ENCODE measurements at places on chromosomes 2 and 18.
A peak's percentile ranks its signal among the peaks of the same experiment; 100 is the strongest.

DNA sequence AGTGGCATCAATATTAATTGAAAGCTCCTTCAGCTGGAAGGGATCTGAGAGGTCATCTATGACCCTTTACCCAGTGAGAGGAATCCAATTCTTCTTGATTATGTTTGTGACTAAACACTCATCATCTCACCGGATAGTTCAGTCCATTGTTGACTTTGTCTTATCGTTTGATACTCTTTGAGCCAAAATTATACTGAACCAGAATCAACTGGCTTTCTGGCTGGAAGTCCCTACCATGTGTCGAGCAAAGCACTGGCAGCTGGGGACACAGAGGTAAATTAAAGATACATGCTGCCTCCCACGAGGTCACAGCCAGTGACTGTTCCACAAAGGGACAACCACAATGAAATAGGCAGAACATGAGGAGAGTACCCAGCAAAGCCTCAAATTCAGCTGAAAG is 91.4 kb upstream of the FHL2 start:
- DNase-seq: no peak

DNA sequence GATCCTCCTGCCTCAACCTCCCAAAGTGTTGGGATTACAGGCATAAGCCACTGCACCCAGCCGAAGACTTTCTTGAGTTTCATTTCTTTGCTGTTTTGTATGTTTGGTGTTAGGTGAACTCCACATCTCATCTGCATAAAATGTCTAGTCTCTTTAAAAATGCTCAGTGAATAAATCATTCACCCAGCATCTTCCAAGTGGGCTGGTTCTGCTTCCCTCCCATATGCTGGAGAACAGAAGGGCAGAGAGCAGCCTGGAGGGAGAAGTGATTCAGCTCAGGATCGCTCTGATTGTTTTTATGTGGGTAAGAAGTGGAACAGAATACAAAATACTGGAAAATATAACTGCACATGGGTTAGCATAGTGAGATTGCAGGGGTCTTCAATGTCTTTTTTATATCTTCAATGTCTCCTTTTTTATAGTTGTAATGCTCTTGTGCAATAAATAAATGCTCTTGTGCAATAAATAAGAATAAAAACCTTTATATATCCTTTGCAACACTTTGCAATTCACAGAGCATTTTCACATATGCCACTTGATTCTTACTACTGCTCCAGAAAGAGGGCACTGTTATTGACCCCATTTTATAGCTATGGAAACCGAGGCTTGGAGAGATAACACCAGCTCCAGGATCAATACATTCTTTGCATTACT is 253.0 kb upstream of the NCKAP5 start:
- DNase-seq: no peak

DNA sequence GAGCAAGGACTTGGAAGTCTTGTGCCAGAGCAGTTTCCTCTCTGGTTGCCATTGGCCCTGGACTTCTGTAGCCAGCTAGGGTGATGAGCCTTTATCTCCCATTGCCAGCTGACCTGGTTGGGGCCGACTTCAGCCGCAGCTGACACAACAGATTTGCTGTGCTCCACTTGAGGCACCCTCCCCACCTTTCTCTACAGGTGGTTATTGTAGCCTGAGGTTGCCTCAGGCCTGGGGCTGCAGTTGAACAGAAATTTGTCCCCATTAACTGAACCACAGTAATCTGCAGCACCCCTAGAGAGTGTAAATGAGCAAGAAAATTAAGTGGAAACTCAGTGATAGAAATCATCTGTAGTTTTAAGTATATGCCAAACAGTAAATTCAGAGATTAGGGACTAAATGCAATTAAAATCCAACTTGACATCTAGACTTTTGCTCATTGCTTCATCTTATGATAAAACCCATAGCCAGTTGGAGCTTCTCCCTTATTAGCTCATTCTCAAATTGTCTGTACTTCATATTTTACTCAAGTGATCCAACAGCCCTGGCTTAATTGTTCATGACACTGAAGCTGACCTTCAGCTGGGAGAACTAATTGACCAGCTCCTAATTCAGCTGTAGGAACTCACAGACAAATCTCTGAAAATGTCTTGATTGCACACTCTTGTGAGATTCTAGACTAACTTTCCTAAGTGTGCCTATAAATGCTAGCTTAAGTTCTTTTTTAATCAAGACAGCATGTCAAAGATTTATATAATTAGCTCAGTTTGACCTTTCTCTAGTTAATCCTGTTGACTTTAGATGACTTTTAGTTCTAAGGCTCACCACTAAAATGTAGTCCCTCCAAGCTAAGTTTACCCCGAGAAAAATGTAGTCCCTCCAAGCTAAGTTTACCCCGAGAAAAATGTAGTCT is 48.9 kb downstream of the COPS8 start:
- DNase-seq: no peak

DNA sequence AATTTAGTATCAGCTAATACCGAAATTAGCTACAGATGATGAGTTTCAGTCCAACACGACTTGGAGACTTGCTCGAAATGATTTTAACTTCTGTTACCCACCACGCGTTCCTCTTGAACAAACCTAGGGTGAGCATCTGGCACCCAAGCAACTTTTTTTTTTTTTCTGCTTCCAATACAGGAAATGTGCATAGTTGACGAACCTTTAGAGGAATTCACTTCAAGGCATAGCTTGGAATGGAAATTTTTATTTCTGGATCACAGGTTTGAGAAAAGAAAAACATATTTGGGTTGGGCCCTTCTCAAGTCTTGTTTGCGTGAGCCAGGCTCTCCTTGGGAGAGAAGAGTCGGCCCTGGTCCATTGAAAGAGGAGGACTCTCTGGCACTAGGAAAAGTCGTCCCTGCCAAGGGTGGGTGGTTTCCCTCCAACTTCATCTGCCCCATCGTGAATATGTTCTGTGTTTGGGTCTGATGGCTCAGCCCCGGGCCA is 37.4 kb upstream of the RPL31 start:
- no peak for DNase-seq

DNA sequence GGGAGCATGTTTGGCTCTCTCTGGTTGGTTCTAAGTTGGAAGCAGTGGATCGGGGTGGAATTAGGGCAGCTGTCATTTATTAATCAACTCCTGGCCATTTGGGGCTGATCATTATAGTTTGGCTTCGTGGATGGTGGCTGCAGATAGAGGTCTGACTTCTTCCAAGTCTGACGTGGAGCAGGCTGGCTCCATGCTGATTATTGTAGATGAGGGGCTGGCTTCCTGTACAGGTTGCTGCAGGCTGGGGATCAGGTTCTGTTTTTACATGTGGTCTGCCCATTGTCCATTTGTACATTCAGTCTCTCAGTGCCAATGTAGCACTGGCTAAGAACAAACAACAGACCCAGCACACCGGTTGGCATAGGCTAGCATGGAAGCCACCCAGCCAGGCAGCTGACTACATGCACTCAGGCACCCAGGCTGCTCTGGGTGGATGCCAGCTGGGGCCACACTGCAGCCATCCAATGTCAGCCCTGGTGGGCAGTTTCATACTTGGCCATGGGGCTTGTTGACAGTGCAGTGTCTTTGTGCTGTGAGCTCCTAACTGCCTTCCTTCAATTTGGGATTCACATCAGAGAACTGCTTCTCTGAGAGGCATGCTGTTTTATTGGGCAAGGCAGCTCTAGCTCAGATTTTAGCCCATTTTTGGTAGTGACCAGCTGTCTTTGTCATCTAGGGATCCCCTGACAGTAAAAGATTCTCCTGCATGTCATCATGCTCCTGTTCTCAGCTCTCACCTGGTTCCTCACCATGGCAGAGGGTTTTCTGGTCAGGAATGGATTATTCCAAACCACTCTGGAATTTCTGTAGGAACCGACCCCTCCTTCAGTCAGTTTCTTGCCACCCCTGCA is 25.4 kb downstream of the NPAS2 start:
- no peak for DNase-seq

DNA sequence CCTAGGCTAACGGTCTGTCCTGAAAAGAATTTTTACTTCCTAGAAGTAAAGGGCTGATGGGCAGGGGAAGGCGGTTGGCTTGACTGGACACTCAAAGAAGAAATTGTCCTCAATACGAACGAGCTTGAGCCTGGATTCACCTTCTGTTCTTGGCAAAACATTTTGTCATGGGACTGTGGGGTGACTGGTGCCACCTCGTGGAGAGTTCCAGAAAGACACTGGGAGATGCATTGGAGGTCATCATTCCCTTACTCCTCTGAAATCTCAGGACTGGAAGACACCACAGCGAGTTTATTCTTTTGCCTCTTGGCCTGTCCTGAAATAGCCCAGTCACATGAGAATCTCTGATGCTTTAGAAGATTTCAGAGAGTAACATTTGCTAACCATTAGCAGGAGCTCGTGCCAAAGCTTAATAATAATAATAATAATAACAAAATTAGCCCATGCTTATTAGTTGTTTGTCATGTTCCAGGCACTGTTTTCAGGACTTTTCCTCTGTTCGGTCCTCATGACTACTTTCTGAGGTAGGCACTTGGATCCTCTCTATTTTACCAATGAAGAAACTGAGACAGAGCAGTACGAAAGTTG is 44.5 kb downstream of the TMEM182 start:
- DNase-seq: peak; percentile 49

- no peak for DNase-seq
Observed at GRCh38 chr2:182522972-182523473, 96.2 kb upstream of the PDE1A start.
